Right cardiac atrium (tissue), 5 donors: ENCODE measurements at places on chromosomes 1 and 21. TPM values are rescaled to one million over a fixed set of nuclear protein-coding genes. Genes with fewer than 3 reads are reported as not detected.

Gene NBPF6
- polyA plus RNA-seq = not detected

Gene CFAP141
- polyA plus RNA-seq = not detected

Gene IER5
- polyA plus RNA-seq = 63.8 TPM

Gene IQGAP3
- polyA plus RNA-seq = 0.09 TPM

Gene TMEM54
- polyA plus RNA-seq = 9.9 TPM

Gene KCTD3
- polyA plus RNA-seq = 11.7 TPM

Gene RGSL1
- polyA plus RNA-seq = not detected
